ENCODE measurements at places on chromosomes 7 and 10. TPM values are rescaled to one million over a fixed set of nuclear protein-coding genes. Genes with fewer than 3 reads are reported as not detected.

Gene SEMA3A
- 0.13 TPM for polyA plus RNA-seq

DNA sequence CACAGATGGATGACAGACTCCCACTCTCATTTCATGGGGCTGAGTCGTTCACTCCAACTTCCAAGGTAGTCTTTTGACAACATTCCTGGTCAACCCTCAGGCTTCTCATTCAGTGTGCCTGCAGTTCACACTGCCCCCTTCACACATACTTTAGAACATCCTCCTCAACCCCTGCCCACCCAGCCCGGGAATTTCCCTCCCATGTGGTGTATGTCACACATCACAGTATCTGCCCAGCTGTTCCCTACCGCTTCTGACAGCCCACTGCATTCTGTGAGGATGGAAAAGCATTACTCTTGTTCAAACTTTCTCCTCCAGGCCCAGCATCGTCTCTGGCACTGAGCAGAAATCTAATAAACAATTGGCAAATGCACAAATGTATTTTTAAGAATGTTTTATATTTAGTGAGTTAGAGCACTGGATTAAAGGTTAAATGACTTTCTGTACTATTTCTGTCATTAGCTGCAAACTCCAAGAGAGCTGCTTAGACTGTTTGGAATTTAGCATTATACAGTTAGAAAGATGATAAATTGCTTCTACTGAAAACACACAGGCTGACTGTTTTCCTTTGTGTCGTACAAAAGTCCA is 110.4 kb downstream of the SFMBT2 start:
- DNase-seq: no peak

DNA sequence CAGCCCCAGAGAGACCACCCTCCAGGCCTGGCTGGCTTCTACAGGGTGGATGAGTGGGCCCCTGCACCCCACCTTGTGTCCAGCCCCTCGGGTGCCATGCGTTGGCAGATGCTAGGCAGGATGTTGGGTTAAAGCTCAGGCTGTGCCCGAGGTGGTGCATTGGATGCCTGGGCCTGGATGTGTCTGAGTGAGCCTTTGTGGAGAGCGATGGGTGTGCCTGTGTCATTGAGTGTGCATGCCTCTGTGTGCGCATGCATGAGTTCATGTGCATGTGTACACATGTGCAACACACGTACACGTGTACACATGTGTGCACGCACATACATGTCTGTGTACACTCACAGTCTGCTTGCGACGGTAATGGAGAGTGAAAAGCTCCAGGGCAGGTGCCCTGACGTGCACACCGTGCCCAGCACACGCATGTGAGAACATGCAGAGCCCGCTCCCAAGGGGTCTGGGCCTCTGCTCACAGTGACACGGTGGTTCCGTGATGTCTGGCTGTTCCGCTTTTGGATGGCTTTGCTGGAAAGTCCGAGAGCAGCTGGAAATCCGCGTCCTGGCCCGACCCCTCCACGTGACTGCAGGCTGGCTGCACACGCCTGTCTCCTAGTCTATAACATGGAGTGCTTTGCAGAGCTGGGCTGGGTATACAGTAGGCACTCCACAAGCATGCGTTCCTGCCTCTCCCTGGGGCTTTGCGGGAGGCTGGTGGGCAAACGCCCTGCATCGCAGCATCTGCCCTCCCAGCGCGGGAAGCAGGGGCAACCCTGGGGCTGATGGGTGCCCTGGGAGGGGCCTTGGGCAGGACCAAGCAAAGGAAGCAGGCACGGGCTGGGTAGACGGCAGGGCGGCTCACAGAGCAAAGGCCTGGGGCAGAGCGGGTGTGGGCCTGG is 36.9 kb downstream of the ELFN1 start:
- no peak for DNase-seq

GRCh38 chr10:29882766-29883165 is 176.6 kb downstream of the JCAD start:
- DNase-seq: no peak

DNA sequence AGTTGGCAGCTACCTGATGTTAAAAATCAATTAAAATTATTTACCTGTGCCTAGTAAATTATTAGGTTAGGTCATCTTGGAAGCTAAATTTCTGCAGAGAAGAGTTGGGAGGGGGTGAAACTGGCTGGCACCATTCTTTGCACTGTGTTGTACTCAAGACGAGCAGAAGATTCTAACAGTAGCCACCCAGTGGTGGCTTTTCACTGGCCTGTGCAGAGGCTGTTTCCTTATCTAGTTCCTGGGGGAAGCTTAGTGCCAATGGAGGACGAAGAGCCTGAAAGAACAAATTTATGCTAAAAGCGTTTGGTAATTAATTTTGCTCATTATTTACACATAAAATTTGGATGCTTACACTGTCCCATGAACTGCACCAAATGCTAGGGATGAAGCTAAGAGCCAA is 595.3 kb downstream of the XPNPEP1 start:
- no peak for DNase-seq

- DNase-seq: no peak
Measured at GRCh38 chr10:54525816-54526215, 275.2 kb downstream of the PCDH15 start.

- no peak for DNase-seq
Measured at GRCh38 chr7:27651702-27652101, 11.0 kb downstream of the HIBADH start.

GRCh38 chr10:78433076-78433595 is 399.5 kb downstream of the RPS24 start:
- DNase-seq: no peak

- DNase-seq: no peak
Measured at GRCh38 chr10:130805635-130806030, 505.9 kb downstream of the TCERG1L start.
